ENCODE measurements at places on chromosomes 6 and 20.

DNA sequence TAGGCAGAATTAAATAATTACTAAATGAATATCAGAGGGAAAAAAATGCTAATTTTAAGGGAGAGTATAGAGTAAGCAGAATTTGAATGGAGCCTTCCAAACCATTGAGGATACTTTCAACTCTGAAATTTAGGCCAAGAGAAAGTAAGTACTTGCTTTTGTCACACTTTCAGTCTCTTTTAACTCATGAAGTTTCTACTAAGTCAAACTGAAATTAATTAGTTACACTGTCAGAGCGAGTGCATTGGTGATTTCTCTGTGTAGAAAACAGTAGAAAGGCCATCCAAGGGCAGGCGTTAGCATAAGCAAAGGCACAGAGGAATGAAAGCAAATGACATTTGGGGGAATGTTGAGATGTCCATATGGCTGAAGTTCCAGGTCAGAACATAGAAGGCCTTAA is 92.9 kb downstream of the PLEKHG1 start:
- no peak for DNase-seq

DNA sequence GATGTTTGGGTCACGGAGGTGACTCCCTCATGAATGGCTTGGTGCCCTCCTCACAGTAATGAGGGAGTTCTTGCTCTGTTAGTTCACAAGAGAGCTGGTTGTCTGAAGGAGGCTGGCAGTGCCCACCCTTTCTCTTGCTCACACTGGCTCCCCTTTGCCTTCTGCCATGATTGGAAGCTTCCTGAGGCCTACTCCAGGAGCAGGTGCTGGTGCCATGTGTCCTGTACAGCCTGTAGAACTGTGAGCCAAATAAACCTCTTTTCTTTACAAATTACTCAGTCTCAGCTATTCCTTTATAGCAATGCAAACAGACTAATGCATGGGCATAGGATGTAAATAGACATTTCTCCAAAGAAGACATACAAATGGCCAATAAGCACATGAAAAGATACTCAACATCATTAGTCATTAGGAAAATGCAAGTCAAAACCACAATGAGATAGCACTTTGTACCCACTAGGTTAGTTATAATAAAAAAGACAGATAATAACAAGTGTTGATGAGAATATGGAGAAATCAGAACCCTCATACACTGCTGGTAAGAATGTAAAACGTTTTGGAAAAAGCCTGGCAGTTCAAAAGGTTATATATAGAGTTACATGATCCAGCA is 17.7 kb downstream of the C20orf203 start:
- no peak for DNase-seq

GRCh38 chr6:47437592-47437991 is 40.0 kb upstream of the CD2AP start:
- DNase-seq, result no peak

- DNase-seq, result peak; percentile 43
These were observed 568 bp downstream of the CCDC170 start for GRCh38 chr6:151494235-151494935.
